Brain (organoid and tissue), 16 donors: ENCODE measurements at places on chromosomes 1 and 21. TPM values are rescaled to one million over a fixed set of nuclear protein-coding genes. Genes with fewer than 3 reads are reported as not detected.

DNA sequence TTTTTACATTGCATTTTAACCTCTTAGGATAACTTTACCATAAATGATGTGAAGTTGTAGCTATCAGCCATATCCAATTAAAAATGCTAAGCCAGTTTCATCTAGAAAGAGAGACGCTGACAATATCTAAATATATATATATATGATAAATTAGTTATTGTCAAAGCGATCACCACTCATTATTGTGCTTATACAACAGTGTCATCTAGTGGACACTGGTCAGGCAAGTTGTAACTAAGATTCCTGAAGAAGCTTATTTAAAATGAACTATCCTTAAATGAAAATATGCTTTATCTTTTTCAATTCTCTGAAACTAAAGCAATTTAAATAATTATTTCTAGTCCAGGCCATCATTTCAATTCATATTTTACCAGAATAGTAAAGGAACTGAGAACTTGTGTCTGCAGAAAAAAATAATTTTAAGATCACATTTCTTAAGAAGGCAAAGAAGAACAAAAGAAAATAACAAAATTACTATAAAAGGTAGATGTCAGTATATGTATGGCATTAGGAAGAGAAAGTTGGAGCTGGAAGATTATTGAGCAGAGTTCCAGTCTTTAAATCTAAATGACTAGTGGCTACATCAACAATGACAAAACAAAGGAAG is 193.3 kb upstream of the SNX7 start:
- DNase-seq, result peak; percentile 92

GRCh38 chr1:24516506-24516905 is 13.9 kb downstream of the RCAN3 start:
- no peak for DNase-seq

- no peak for DNase-seq
Measured at GRCh38 chr1:183240526-183240825, 54.4 kb downstream of the LAMC2 start.

DNA sequence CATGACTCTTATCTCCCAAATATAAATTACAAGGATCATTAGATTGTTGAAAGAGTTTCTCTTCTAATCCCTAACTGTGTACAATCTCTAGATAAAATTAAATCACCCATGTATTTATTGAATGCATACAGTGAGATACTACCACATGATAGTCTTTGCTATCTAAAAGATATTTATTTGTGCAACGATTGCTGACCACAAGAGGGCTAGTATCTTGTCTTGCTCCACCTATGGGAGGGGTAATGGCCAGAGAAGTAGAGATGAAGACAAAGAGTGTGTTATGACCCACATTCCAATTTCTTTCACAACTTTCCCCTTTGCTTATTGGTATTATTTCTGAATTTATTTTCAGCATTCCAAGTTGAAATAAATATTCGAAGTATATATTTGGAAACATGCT is 13.7 kb downstream of the PYHIN1 start:
- DNase-seq, result no peak

DNA sequence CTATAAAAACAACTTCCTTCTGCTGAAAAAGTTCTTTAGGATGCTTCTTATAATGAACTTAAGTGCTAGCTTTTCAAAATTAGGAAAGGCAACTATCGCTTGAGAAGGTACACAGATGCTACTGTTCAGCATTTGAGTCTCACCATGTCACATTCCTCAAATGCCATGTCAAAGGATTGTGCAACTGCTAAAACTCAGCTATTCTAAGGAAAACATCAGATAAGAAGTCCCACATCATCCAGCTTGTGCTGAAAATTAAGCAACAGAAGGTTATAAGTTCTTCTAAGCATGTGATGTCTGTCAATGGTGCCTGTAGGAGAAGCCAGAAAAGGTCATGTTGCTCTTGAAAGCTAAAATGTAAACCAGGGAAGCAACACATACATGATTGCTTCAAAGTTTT is 36.5 kb downstream of the MCOLN2 start:
- DNase-seq, result no peak

- DNase-seq, result peak; percentile 25
Measured at GRCh38 chr1:72178266-72178665, 104.1 kb downstream of the NEGR1 start.

- no peak for DNase-seq
Measured at GRCh38 chr1:2628191-2628932, 4.5 kb downstream of the MMEL1 start.

DNA sequence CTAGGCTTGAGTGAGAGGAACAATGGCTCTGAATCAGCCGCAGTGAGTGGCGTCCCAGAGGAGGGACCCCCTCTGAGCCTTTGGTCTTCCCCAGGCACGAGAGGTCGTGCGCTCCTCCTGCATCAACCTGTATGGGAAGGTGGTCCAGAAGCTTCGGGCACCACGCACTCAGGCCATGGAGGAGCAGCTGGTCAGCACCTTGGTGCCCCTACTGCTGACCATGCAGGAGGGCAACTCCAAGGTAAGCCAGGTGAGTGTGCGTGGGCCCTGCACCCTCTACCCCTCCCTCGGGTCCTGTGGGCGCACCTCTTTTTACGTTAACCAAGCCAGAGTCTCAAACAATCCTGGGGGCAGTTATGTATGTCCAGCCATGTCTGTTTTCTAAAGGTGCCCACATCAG is 13.7 kb upstream of the TTC4 start:
- DNase-seq, result no peak

GRCh38 chr1:160158031-160158430 is 6.6 kb downstream of the ATP1A4 start:
- DNase-seq, result no peak

DNA sequence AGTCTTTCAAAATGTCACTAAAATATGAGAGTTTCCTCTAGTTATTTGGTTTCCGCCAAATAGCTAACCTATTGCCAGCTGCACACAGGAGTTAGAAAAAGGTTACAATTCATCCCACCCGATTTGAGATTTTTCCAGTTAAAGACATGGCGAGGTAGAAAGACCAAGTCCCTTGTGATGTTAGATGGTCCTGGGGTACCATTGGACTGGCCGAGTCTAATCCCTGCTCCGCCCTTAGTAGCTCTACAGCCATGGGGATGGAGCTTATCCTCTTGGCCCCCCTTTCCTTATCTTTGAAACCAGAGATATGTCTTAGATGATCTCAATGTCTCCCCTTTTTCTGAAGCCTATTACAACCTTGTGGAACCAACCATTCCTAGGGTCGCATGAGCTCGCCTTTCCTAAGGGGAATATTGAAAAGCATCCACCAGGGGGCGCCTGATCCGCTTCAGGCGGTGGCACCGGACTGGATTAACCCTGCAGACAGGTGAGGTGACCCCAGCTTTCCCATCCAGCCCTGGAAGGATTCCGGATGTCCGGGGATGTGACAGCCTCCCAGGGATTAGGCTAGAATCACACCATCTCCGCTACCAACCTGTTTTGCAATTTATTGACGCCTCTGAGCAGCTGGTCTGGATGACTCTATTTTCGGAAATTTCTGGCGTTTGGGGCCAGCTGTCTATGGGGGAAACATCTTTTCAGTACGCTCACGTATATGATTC is 68.3 kb upstream of the SIM2 start:
- no peak for DNase-seq

- no peak for DNase-seq
Measured at GRCh38 chr1:176199707-176200106, 7.4 kb downstream of the COP1 start.

GRCh38 chr21:45943630-45944540 is 37.7 kb upstream of the COL6A1 start:
- no peak for DNase-seq

DNA sequence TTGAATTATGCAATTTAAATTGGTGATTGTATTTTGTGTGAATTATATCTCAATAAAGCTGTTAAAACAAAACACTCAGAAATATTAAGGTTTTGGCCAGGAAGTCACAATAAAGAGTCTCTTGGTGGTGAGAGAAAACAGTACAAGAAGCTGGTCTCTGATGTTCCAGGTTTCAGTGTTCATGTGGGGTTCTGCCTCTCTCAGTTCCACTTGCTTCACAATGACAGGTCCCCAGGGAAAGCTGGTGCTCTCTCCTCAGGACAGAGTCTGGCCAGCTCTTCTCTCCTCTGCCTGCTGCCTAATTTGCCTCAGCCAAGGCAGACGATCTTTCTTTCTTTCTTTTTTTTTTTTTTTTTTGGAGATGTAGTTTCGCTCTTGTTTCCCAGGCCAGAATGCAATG is 342.9 kb upstream of the PLXNA2 start:
- DNase-seq, result no peak

GRCh38 chr1:214570442-214570841 is 19.0 kb upstream of the PTPN14 start:
- no peak for DNase-seq

DNA sequence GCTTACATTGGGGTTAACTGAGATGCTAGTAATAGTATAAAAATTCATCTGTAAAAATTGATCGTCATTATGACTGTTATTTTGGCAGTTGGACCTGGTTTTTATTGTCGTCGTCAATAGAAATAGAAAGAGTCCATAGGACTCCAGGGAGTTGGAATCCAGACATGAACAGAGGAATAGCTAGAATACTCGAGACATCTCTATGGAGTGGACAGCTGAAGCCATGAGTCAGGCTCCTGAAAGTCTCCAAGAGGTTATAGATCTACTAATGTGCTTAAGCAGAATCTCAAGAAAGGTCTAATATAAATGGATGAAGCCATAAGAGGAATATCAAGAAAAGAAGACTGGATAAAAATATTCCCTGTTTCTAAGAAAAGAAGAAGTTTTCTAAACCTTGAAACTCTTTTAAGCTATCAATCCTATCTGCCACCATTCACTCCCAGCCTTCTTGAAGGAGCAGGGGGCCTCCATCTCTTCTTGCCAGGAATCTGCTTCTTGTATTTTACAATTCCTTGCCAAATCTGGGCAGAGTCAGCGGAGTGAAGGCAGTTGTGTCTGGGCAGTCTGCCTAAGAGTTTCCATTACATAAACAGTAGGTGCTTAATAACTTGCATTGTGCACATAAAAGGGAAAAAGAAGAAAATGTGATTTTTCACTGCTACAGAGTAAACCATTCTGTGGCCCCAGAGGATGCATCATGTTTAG is 163.3 kb downstream of the ST6GALNAC5 start:
- no peak for DNase-seq

The THEM5 gene
- not detected for polyA plus RNA-seq

The ERICH3 gene
- polyA plus RNA-seq, result 2.3 TPM

The KIAA1614 gene
- polyA plus RNA-seq, result 8.3 TPM

The SPRR2A gene
- polyA plus RNA-seq, result not detected

The TRIM67 gene
- polyA plus RNA-seq, result 1.9 TPM

The GPATCH4 gene
- 11.5 TPM for polyA plus RNA-seq

The CFHR1 gene
- polyA plus RNA-seq, result not detected

The IL10 gene
- not detected for polyA plus RNA-seq

The ATAD3A gene
- 47.5 TPM for polyA plus RNA-seq

The KCNJ9 gene
- 19.0 TPM for polyA plus RNA-seq

The NVL gene
- 19.1 TPM for polyA plus RNA-seq
